ENCODE measurements at places on chromosomes 6 and 20.

DNA sequence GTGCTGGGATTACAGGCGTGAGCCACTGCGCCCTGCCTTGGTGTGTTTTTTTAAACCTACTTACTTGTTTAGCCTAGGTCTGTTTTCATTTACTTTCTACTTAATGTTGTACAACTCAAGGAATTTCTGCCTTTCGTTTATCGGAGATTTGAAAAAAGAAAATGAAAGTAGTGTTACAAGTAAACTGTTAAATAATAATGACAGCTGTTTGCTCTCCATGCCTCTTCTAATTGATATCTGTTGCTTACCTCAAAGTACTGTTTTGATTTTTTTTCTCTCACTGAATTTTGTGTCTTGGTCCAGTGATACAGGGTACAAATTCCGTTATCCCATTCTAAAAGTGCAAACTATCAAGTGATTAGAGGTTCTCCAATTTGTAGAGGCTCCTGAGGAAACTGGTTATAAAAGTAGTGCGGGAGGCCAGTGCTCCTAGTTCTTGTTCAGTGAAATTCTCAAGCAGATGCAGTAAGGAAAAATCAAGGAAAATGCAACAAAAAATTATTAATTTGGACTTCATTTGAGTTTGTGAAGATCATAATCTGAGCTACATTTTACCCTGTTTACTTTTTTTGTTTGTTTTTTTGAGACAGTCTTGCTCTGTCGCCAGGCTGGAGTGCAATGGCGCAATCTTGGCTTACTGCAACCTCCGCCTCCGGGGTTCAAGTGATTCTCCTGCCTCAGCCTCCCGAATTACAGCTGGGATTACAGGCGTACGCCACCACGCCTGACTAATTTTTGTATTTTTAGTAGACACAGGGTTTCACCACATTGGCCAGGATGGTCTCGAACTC lies 2.2 kb downstream of the UBR2 start:
- no peak for DNase-seq

GRCh38 chr20:37801921-37802320 lies 101.0 kb upstream of the VSTM2L start:
- no peak for DNase-seq

GRCh38 chr6:35736253-35736894 lies 458 bp upstream of the ARMC12 start:
- no peak for DNase-seq

GRCh38 chr6:159541296-159541695 lies 151.7 kb downstream of the SOD2 start:
- DNase-seq, result no peak

GRCh38 chr6:95280686-95281273 lies 296.6 kb upstream of the MANEA start:
- DNase-seq, result peak; percentile 3

GRCh38 chr6:2454180-2454579 lies 208.8 kb upstream of the GMDS start:
- no peak for DNase-seq

DNA sequence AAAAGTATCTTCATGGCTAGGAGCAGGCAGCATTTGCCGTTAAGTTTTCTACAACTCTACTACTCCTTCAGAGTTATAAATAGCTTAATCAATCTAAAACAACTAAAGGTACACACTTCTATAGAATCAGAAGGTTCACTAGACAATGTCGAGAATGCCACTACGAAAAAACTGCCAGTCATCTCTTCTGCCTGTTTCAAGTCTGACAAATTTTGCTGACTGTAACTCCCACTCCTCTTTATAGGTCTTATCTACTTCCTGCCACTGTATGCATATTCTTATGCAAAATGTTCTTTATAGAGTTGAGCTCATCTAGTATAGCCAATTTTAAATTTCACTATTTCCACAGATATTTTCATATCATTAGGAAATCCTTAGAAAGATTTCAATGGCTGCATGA lies 160.1 kb downstream of the EYS start:
- no peak for DNase-seq

DNA sequence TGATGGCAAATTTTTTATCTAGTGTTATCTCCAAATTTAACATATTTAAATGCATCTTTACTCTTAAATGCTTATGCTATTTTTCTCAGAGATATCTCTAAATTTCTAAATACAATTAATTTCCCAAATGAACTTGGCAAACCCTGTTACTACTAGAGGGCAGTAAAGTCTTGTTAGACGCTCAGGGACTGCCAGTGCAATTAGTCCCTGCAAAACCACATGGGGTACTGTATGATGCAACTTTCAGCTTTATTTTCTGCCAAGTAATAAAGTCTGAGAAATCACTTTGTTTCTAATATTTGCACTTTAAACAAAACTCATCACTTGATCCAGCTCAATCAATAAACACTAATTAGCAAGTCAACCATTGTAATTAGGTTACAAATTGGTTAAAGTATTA lies 76.0 kb upstream of the ADGRB3 start:
- no peak for DNase-seq

GRCh38 chr6:165298402-165298801 lies 11.0 kb downstream of the C6orf118 start:
- no peak for DNase-seq

DNA sequence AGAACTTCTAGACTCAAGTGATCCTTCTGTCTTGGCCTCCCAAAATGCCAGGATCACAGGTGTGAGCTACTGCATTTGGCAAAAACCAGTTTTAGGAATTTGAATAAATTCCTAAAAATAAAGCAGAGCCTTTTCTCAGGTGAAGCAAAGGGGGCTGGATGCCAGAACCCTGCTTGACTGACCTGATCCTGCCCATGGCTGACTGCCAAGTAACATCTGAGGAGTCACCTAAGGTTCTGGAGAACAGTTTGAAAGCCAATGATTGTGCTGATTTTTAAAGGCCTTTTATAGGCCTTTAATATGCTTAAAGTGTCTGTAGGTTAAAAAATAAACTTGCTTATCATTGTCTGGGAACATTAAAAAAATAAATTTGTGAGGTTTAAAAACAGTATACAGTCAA lies 14.1 kb upstream of the ZSCAN12 start:
- no peak for DNase-seq

DNA sequence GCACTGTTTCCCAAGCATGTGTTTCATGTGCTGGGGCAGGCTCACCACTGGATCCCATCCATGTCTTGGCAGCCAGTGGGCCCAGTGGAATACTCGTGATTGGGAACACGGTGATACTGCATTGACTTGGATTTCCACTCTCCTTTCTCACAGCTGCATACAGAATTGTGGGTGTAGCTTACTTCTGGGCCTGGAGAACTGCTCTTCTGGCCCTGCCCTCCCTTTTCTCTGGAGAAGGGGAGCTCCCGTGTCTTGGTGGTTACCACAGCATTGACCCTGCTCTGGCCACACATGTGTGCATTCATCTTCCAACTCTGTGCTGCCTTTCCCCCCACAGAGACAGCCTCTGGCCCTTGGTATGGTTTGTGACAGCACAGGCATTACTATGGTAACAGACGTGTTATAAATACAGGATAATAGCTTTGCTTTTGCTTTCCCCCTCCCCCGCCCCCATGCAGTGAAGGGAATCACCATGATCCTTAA lies 21.6 kb downstream of the SOBP start:
- no peak for DNase-seq
